Osteocyte (in vitro differentiated cells): ENCODE measurements at places on chromosomes 16 and 17. TPM values are rescaled to one million over a fixed set of nuclear protein-coding genes. Genes with fewer than 3 reads are reported as not detected.

DNA sequence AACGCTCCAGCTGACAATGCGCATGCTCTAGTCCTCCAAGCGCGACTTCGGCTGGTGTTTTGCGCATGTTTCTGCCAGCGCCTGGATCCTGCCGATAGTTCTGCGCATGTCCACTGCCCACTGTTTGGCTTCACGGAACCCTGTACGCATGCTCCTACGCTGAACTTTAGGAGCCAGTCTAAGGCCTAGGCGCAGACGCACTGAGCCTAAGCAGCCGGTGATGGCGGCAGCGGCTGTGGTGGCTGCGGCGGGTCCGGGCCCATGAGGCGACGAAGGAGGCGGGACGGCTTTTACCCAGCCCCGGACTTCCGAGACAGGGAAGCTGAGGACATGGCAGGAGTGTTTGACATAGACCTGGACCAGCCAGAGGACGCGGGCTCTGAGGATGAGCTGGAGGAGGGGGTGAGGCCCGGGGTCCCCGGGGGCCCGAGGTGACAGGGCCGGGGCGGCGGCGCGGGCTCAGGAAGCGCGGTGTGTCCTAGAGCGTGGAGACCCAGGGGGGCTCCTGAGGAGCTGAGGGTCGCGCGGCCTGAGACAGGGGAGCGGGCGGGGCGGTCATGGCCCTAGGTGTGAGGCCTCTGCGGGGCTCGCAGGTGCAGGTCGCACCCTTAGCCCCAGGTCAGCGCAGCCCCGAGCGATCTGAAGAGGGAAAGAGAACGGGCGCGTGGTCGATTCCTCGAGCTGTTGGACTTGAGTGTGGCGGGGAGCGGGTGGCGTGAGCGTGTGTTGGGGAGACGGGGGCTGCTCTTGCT is at the start of the genes RPS6KB1 and TUBD1:
Gene RPS6KB1, plus strand, starts transcription at position 198 of the 752 bp plus-strand sequence. Its CDS starts 64 bp downstream, at position 262.
Gene TUBD1, minus strand, starts transcription at position 20 of the 752 bp plus-strand sequence. CDS start 1,941 bp downstream, outside the sequence.
- peak within 1 kb of the TSS; percentile 99 for H3K4me3 ChIP-seq
- peak within 1 kb of the TSS; percentile 96 for H3K27ac ChIP-seq
- peaks cover 32% of the 10 kb centered on the region for H3K4me1 ChIP-seq

GRCh38 chr17:57255776-57256681 is at the start of gene MSI2:
TSS of gene MSI2 (plus strand) at chr17:57256523. CDS start at chr17:57256743, 220 bp downstream.
- peak within 1 kb of the TSS; percentile 88 for H3K4me3 ChIP-seq
- peak within 1 kb of the TSS; percentile 87 for H3K27ac ChIP-seq
- peaks cover 5% of the 10 kb centered on the region for H3K36me3 ChIP-seq
- H3K4me1 ChIP-seq = peaks cover 27% of the 10 kb centered on the region
- DNase-seq = peak; percentile 92
- peaks cover 3% of the 10 kb centered on the region for H3K27me3 ChIP-seq

- H3K36me3 ChIP-seq = no peaks in the 10 kb centered on the region
- H3K4me3 ChIP-seq = no peak overlapping the region
- peaks cover 7% of the 10 kb centered on the region for H3K4me1 ChIP-seq
- no peak for DNase-seq
- peaks cover 3% of the 10 kb centered on the region for H3K27me3 ChIP-seq
- no peak overlapping the region for H3K27ac ChIP-seq
Measured at GRCh38 chr17:62805234-62805633, 2.9 kb downstream of the MARCHF10 start.

DNA sequence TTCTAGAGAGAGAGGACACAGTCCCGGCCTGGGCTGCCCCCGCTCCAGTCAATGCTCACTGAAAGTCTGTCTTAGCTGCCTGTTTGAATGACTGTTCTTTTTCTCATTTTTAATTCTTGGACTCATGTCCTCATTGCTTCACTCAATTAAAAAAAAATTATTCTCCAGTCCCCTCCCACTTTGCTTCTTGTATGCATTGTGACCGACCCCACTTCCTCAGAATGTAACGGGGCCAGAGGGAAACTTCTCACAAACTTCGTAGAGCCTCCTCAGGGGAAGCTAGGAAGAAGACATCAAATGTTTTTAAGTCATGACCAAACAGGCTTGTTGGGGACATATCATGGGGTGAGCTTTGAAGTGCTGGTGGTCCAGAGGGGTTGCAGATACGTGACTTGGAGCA is 113.2 kb downstream of the CCDC182 start:
- no peak overlapping the region for H3K4me3 ChIP-seq
- no peaks in the 10 kb centered on the region for H3K27me3 ChIP-seq
- no peak overlapping the region for H3K27ac ChIP-seq
- peaks cover 28% of the 10 kb centered on the region for H3K36me3 ChIP-seq

GRCh38 chr16:66594739-66595138 is 9.8 kb upstream of the CMTM3 start:
- peaks cover 11% of the 10 kb centered on the region for H3K27me3 ChIP-seq
- H3K36me3 ChIP-seq = no peaks in the 10 kb centered on the region
- no peak overlapping the region for H3K27ac ChIP-seq
- DNase-seq = no peak

- H3K4me3 ChIP-seq = peak overlapping the region; percentile 70
- peaks cover 34% of the 10 kb centered on the region for H3K4me1 ChIP-seq
- DNase-seq = no peak
- H3K36me3 ChIP-seq = no peaks in the 10 kb centered on the region
- no peaks in the 10 kb centered on the region for H3K27me3 ChIP-seq
Measured at GRCh38 chr16:2468725-2469398, 2.2 kb upstream of the NTN3 start.

GRCh38 chr16:88088161-88088581 is 136.9 kb downstream of the BANP start:
- H3K4me3 ChIP-seq = no peak overlapping the region
- H3K4me1 ChIP-seq = peaks cover 23% of the 10 kb centered on the region
- no peak overlapping the region for H3K27ac ChIP-seq
- H3K36me3 ChIP-seq = peaks cover 3% of the 10 kb centered on the region
- no peaks in the 10 kb centered on the region for H3K27me3 ChIP-seq
- DNase-seq = no peak

GRCh38 chr17:50363217-50364060 is 9.5 kb downstream of the MRPL27 start:
- H3K27ac ChIP-seq = no peak overlapping the region
- H3K4me3 ChIP-seq = no peak overlapping the region
- peaks cover 9% of the 10 kb centered on the region for H3K36me3 ChIP-seq
- no peak for DNase-seq

MMP28 gene
- 0.73 and 0.75 TPM in 2 replicates for total RNA-seq

KIF18B gene
- 5.6 and 6.9 TPM in 2 replicates for total RNA-seq

C16orf86 gene
- 2.1 and 2.8 TPM in 2 replicates for total RNA-seq

RTN4RL1 gene
- 3.7 and 3.8 TPM in 2 replicates for total RNA-seq

CES5A gene
- total RNA-seq = not detected in 2 replicates
